ENCODE measurements at places on chromosomes 2 and 18.

- DNase-seq = no peak
Observed at GRCh38 chr18:52596748-52597435, 256.9 kb downstream of the DCC start.

- DNase-seq = no peak
Observed at GRCh38 chr2:164734196-164734595, 107.4 kb downstream of the COBLL1 start.

DNA sequence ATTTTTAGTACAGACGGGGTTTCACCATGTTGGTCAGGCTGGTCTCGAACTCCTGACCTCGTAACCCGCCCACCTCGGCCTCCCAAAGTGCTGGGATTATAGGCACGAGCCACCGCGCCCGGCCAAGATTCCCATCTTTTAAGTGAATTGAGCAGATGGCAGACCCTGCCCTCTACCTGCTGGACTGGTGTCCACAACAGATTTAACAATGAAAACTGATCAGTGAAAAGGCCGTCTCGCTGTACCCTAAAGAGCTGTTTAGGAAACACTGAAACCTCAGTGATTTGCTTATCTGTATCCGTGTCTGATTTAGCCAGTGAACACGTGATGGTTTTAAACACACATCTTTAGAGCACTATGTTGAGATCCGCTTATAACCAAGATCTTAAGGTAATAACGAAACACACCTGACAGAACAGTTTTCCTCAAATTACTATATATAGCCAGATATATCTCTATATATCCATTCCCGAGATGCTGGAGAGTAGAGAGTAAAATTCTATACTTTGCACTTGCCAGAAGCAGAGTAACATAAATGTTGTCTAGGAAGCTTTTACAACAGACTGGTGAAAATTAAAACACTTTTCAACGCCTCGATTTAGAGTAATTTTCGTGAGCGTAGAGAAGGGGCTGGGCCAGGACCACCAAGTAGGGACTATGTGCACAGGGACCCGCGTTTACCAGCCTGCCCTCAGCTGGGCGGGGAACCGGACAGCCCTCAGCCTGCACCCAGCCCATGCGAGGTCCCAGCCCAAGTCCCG lies 594 bp downstream of the FAM161A start:
- DNase-seq = peak; percentile 15

DNA sequence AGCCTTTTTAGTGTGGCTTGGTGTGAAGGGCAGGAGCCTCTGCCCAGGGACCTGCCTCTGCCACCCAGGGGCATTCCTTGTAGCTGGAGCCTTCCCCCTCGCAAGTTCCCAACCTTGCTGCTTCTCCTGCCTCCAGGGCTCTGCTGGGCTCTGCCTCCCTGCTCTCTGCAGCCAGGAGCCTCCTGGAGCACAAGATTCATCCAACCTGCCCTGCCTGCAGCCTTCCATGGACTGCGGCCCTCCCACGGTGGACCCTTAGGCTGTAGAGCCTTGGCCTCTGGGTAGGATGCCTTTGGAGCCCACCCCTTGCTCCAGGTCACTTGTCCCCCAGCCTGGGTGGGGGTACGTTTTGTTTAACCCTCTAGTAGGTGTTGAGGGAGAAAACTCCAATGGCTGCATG lies 2.5 kb downstream of the SLC66A3 start:
- DNase-seq = no peak

- no peak for DNase-seq
Observed at GRCh38 chr2:60058781-60059180, 494.7 kb downstream of the BCL11A start.

GRCh38 chr18:54932472-54932871 lies 26.8 kb downstream of the CCDC68 start:
- DNase-seq = no peak

GRCh38 chr2:176137252-176137580 lies 7.7 kb downstream of the HOXD8 start:
- no peak for DNase-seq

- no peak for DNase-seq
Observed at GRCh38 chr2:197191940-197192322, 118.6 kb downstream of the ANKRD44 start.

GRCh38 chr2:205047273-205047839 lies 502.1 kb downstream of the PARD3B start:
- DNase-seq = no peak

DNA sequence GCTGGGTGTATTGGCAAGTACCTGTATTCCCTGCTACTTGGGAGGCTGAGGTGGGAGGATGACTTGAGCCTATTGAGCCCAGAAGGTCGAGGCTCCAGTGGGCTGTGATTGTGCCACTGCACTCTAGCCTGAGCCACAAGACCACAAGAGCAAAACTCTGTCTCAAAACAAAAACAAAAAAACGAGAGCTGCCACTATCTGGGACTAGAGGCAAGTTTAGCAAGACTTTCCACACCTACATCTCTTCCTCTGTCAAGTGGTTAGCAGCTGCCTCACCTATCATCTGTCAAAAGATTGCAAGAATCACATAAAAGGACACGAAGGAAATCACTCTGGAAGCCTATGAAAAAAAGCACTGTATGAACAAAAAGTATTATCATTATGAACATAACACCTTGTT lies 55.2 kb upstream of the RIOK3 start:
- no peak for DNase-seq

DNA sequence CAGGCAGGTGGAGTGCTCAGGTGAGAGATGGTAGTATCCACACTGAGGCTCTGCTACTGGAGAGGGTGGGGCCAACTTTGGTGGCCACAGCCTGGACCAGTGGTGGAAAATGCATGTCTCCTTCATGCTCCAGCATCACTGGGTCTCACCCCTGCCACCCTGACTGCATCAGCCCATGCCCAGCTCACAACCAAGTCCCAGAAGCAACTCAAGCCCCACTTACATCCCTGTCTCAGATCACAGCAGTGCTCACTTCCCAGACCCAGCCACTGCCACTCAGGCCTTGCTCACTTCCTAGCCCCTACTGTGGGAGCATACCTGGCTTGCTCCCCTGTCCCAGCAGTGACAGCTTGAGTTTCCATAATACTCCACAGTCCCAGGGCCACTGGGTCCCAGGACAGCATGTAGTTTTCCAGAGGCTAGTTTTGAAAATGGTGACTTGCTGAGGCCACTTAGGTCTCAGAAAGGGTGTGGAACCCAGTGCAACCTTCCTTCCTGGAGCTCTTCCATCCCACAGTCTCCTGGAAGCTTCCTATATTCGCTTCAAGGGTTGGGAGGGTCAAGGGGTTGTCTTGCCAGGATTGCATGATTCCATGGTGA lies 58.8 kb downstream of the GPC1 start:
- DNase-seq = no peak

GRCh38 chr2:64638502-64639120 lies 15.1 kb downstream of the SERTAD2 start:
- DNase-seq = no peak

DNA sequence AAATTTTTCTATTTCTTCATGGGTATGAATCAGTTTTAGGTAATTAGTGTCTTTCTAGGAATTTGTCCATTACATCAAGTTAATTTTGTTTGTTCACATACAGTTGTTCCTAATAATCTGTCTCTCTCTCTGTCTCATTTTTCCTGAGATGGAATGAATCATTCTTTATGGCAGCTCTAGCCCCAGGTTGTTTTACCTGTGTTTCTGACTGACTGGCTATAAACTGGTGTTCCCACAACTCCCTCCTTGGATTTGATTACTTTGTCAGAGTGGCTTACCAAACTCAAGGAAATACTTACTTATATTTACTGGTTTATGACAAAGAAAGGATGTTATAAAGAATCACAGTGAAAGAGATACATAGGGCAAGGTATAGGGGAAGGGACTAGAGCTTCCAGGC lies 15.1 kb downstream of the ADNP2 start:
- DNase-seq = no peak
